ENCODE measurements at places on chromosomes 1 and 21. TPM values are rescaled to one million over a fixed set of nuclear protein-coding genes. Genes with fewer than 3 reads are reported as not detected.

- no peak for DNase-seq
Measured at GRCh38 chr1:65632235-65632634, 160.5 kb upstream of the PDE4B start.

Gene CD244
- 0.16 TPM for polyA plus RNA-seq

Gene SYT11
- polyA plus RNA-seq, result 14.1 TPM

DNA sequence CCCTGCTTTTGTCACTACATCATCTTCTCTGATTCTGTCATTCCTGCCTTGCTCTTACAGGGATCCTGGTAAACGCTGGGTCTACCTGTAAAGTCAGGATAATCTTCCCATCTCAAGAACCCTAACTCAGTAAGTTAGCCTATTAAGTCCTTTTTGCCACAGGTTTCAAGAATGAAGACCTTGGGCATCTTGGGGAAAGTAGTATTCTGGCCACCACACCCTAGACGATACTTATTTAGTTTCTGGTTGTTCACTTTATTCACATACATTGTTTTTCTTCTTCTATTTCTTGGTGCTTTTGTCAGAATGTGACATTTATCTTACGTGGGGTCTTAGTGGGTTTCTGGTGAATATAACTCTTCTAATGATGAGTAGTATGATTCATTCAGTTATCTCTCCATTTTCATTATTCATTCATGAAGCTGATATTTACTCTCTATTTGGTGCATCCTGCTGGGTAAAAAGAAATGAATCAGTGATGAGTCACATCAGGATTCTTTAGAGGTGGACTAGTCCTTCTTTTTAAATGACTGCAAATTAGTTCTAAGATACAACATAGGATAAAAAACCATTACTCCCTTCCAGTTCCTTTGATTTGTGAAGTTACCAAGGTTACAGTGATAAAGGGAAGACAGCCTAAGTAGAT, 514.4 kb upstream of the B3GALT2 start:
- no peak for DNase-seq

DNA sequence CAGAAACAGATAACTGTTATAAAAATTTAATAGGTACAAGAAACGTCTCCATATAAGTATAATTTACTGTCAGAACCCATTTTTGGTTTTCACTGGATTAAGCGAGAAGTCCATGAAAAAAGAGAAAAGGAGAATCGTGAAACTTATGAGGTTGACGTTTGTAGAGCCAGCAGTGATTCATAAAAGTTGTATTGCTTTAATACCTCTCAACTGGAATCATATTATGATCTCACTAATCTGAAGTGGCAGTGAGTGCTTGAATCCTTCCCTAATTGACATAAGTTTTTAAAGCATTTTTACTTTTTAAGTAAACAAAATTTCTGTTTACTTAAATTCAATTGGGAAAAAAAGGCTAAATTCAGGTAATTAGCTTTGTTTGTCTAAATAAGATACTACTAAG, 315.3 kb downstream of the TPR start:
- no peak for DNase-seq

- no peak for DNase-seq
Measured at GRCh38 chr1:83617883-83618282, 381.0 kb downstream of the TTLL7 start.

Gene NBPF4
- not detected for polyA plus RNA-seq

Gene GBP5
- polyA plus RNA-seq, result 0.85 TPM

DNA sequence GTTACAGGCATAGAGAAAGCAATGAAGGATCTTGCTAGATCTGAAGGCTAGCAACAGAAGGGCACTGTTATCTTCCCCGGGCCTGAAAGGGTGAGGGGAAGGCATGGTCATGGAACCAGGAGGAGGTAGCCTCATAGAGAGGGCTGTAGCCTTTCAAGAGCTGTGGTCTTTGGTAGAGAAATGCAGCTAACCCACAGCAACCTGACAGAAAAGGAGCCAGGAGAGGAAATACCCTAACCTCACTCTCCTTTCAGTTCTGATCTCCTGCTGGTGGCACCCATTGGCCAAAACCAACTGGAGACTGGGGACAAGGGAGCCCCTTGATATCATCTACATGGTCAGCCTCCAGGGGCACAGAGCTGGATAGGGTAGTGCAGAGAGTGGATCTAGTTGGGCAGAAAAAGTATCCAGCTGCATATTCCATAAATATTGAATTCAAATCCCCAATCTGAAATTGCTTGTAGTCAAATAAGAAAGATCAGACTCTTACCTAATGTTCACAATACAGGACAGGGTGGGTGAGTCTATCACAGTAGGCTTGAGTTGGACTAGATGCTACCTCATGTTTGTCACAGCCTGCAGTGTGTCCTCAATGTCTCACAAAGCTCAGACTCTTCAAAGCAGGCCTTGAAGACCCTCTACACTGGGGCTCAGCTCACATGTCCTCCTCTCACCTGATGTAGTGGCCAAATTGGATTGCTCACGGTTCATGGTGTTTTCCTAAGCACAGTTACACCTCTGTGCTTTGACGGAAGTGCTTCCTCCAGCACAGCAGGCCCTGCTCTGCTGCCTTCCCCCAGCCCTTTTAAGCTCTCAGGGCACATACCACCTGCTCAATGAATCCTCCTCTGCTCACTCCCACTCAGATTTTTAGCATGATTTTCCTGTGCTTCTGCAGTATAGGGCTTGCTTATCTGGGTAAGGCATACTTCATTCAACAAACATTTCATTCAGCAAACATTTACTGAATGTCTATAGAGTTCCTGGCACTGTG, 74.1 kb upstream of the JUN start:
- DNase-seq, result no peak

DNA sequence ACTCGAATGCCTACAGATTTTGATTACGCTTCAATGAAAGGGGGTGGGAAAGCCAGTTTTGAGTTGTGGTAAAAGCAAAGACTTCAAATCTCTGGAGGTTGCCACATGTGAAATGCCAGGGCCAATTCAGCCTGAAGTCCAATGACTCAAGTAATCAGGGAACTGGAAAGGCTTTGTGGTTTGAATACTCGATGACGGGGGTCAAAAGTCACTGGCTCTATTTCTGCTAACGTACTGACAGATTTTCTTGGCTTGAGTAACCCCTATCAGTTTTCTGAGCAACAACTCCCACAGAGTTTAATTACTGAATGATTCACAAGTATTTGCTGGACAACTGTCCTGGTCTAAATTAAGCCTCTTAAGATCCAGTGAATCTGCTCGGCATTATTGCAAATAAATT, 152.2 kb downstream of the SIPA1L2 start:
- DNase-seq, result no peak

DNA sequence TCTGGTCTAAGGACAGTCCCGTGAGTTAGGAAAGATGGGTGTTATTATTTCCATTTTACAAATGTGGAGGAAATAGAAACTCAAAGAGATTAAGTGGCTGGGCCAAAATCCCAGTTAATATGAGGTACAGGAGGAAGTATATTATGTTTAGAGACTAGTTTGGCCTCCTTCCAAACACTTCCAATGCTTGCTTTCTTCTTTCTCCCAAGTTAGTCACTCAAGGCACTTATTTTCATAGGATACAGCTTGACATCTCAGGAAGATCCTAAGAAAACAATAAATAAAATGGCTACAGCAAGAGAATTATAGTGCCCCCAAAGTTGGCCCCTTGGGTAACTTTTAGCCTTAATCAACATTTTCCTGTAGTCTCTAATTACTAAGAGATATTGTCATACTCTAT, 47.5 kb upstream of the IPO9 start:
- DNase-seq, result no peak

- no peak for DNase-seq
Measured at GRCh38 chr1:221805121-221805520, 63.2 kb upstream of the DUSP10 start.

Gene ROR1
- polyA plus RNA-seq, result 8.8 TPM

- no peak for DNase-seq
Measured at GRCh38 chr1:64539781-64540218, 69.9 kb downstream of the CACHD1 start.

GRCh38 chr1:111990878-111991718, 1.6 kb upstream of the KCND3 start:
- no peak for DNase-seq

DNA sequence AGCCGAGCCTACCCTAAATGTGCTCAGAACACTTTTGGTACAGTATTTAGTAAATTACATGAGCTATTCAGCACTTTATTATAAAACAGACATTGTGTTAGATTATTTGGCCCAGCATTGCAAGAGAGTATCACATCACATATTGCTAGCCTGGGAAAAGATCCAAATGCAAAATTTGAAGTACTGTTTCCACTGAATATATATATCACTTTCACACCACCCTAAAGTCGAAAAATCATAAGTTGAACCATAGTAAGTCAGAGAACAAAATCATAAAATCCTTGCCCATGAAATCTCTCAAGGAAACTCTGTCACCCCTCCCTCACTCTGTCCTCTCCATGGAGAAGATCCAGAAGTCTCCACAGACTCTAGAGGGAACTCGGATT, 33.1 kb downstream of the RGS8 start:
- peak; percentile 76 for DNase-seq

GRCh38 chr1:88311907-88312306, 372.2 kb upstream of the PKN2 start:
- no peak for DNase-seq

DNA sequence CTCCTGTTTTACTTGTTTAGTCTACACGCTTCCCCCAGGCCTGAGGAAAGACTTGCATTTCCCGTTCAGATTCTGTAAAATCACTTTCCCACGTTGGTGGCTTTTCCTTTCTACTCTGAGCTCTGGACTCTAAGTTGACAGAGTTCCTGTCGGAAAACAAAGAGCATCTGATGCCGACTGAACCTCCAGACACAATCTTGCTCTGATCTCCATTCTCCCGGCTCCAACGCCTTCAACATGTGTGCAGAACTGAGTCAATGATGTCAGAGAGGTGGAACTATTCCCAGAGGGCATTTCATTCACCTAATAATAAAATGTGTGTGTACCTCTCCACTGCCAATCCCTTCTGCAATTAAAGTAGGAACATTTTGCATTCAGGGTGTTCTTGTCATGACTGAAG, 147.7 kb downstream of the MIS18A start:
- no peak for DNase-seq

- DNase-seq, result no peak
Measured at GRCh38 chr1:238484121-238484520, 593.4 kb upstream of the ZP4 start.

GRCh38 chr1:163747261-163747660, 425.5 kb downstream of the NUF2 start:
- DNase-seq, result no peak

Gene CLCA2
- polyA plus RNA-seq, result not detected

GRCh38 chr1:16717336-16718098, 22.8 kb upstream of the RNU1-4 start:
- no peak for DNase-seq

Gene TTC39A
- polyA plus RNA-seq, result 3.9 TPM

Gene RNU1-4
- not detected for polyA plus RNA-seq

Gene ETV3L
- polyA plus RNA-seq, result not detected

DNA sequence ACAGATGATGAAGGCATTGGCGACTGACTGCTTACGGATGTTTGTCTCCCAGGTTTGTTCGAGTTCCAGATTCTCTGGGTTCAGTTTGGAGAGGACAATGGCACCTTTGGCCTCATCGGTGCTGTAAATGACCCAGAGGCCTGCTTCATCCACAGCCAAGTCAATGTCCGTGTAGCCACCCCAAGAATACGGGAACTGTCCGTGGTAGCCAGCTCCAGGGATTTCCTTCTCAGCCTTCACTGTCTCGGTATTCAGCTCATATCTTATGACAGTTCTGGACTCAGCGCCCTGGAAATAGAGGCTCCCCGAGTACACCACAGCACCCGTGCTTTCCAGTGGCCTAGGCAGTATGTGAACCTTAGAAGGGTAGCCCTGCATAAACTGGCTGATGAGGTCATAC, 14.1 kb downstream of the MYOCOS start:
- no peak for DNase-seq

- DNase-seq, result no peak
Measured at GRCh38 chr1:232629250-232630046, 485 bp downstream of the SIPA1L2 start.

DNA sequence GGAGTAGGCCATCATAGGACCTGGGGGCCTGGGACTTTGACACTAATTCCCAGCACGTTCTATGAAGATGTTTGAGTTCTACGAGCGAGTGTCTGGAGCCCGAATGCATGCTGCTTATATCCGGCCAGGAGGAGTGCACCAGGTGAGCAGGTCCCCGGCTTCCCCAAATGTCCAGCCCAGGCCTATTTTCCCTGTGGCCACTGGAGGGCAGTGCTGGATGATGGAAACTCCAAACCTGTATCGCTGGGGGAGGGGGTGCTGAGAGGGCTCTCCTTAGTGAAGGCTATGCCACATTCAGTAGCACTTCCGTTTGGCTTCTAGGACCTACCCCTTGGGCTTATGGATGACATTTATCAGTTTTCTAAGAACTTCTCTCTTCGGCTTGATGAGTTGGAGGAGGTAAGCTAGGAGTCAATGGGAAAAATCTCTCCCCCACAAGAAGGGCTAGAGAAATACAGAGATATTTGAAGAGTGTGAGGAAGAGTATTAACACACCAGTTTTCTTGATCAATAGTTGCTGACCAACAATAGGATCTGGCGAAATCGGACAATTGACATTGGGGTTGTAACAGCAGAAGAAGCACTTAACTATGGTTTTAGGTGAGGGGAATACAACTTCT, 5.2 kb upstream of the FCER1G start:
- no peak for DNase-seq

GRCh38 chr21:44087426-44088400, 19.5 kb upstream of the PWP2 start:
- DNase-seq, result no peak

Gene RGS13
- polyA plus RNA-seq, result 0.71 TPM

DNA sequence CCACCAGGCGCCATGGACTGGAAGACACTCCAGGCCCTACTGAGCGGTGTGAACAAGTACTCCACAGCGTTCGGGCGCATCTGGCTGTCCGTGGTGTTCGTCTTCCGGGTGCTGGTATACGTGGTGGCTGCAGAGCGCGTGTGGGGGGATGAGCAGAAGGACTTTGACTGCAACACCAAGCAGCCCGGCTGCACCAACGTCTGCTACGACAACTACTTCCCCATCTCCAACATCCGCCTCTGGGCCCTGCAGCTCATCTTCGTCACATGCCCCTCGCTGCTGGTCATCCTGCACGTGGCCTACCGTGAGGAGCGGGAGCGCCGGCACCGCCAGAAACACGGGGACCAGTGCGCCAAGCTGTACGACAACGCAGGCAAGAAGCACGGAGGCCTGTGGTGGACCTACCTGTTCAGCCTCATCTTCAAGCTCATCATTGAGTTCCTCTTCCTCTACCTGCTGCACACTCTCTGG, 3.8 kb downstream of the GJB3 start:
- DNase-seq, result no peak

DNA sequence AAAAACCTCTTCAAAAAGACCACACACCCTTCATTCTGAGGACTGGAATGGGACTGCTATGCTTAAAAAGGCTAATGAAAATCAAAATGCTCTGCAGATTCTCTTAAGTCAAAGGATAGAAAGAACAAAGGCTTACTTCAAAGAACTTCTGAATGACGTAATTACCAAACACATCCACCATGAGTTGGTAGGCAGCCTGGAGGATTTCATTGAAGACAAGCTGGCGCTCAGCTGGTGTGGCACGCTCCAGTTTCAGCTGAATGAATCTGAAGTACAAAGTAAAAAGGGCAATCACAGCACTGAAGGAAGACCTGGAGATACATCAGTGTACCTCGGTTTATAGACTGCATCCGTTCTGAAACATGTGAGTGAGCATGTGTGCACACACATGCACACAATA, 43.5 kb upstream of the SDC3 start:
- no peak for DNase-seq
